Heart right ventricle (tissue), 16 donors: ENCODE measurements at places on chromosomes 12 and 14. TPM values are rescaled to one million over a fixed set of nuclear protein-coding genes. Genes with fewer than 3 reads are reported as not detected.

Gene SYT10
- total RNA-seq, result not detected

DNA sequence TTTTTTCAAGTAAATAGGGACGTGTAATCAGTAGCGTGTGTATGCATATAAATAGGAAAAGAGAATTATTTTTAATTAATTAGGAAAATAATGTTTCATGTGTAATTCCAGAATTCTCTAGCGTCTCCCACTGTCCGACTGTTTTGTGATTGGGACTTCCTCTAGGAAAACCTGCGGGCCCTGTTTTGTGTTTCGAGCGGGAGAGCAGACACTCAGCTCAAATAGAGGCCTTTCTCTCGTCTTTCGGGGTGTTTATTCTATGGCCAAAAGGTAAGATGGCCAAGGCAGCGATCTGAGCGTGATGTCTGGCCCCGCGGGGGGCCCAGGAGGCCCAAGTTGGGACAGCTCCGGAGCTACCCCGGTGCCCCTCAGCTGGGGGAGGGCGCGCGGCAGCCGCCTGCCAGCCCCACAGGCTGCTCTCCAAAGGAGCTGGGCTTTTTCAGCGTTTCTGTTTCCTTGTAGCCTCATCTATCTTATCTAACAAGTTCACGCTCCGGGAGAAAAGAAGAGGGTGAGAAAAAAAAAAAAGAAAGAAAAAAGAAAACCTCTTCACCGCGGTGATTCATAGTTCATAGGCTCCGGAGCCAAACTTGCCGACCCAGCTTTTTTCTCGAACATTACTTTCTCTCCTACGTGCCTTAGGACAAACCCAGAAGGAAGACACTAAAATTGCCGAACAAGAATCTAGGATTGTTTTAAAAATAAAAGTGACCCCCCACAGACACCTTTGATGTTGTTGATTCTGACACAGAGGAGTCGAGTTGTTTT lies 7.5 kb upstream of the FOXG1 start:
- no peak for DNase-seq

GRCh38 chr12:101743724-101744472 lies 4.6 kb upstream of the SYCP3 start:
- no peak for DNase-seq

DNA sequence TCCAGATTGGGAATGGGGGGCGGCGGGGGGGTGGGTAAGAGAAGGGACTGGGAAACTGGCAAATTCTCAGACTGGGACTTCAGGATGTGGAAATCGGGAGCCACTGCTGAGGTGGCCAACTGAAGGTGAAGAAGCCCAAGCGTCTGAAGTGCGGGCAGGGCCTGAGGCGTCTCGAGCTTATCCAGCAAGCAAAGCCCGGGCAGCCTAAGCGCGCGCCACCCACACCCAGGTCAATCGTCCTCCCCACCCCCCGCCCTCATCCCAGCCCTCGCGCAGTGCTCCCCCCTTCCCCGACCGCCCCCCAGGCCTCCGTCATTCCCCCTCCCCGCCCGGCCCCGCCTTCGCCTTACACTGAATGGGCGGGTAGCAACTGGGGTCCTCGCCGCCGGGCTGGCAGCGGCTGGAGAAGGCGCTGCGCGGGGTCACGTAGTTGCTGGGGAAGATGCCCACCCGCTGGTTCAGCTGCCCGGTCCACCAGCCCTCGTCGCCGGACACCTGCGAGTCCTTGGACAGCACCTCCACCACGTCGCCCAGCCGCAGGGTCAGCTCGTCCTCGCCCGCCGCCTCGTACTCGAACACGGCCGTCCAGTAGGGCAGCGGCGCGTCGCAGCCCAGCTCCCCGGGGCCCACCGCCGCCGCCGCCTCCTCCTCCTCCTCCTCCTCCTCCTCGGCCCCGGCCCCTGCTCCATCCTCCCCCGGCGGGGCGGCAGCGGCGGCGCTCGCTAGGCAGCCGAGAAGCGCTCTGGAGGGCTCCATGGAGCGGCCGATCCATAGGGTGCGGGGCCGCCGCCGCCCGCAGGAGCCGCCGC lies 693 bp downstream of the MAP3K9 start:
- DNase-seq, result no peak
